ENCODE measurements at places on chromosomes 7 and 10.

DNA sequence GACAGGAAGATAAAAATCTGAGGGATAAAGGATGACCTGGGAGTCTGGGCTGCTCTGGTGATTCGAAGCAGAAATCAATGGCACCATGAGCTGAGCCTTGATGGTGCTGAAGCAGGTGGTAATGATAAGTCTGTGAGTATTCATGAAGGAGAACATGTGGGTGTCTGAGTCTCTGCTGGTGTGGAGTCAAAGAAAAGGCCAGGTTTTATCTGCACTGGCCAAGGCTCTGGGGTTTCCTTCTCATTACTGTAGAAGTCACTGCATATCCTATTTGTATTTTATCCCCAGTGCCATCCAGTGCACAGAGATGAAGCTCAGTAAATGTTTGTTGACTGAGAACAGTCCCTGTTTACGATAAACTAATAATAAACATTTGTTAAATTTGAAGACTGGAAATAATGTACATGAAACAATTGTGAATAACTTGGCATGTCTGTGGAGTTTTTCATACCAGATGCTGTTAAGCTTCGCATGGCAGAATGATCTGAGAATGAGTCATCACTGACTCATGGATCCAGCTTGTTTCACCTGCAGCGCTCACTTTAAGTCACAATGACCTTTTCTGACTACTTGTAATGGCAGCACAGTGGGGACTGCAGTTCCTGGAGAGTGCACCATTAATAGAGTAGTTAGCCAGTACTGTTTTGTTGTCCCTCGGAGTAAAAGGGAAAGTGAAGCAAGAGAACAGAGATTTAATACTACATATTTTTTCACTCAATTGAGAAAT is 538.5 kb downstream of the HTR7 start:
- no peak for DNase-seq

DNA sequence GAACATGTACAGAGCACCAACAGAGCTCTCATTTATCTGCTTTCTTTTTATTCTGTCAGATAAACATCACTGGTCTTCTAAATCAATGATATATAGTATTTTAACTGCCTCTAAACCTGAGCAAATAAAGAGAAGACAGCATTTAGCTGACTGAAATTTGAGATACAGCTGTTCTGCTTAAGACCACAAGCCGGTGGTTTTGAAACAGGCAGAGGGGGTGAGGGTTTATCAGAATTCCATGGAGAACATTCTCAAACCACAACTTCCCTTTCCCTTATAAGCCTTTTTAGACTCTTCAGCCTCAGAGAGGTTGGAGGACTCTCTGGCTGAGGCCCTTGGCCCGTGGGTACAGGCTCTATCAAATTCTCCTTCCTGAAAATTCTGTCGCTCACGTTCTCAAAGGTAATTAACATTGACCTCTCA is 87.4 kb upstream of the RSU1 start:
- DNase-seq: peak; percentile 22

GRCh38 chr10:76309070-76309469 is 877.6 kb downstream of the LRMDA start:
- peak; percentile 61 for DNase-seq

- DNase-seq: no peak
Measured at GRCh38 chr7:73723813-73724212, 4.3 kb upstream of the STX1A start.

GRCh38 chr7:12066521-12066920 is 144.6 kb upstream of the TMEM106B start:
- peak; percentile 58 for DNase-seq

Data from inflammatory macrophage treated with lipopolysaccharide for 1 hour (primary cell).